Activated T-cell treated with anti-CD3 and anti-CD28 coated beads for 1 hour (primary cell): ENCODE measurements at places on chromosomes 5 and 9.
A peak's percentile ranks its signal among the peaks of the same experiment; 100 is the strongest.

DNA sequence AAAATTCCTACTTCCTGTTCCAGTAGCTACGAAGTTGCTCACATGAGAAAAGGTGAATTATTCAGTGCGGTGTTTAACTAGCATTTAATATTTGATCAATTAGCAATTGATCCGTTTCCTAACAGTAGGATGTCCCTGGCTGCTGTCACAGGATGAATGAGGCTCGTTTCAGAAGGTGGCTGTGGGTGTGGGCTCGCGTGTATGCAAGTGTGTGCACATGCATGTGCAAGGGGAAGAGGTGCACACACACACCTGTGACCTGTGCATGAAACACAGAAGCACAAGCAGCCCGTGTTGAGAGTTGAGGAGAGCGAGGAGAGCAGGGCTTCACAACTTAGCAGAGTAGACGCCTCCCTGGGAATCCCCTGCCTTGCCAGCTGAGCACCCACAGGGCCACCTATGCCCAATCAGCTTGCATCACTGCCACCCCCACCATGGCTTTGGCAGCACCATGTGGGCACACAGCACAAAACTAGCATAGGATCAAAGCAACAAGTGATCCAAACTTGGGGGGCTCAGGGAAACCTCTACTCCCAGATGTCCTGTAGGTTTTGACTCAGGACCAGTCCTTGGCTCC is 107.2 kb downstream of the C5orf15 start:
- no peak for DNase-seq

DNA sequence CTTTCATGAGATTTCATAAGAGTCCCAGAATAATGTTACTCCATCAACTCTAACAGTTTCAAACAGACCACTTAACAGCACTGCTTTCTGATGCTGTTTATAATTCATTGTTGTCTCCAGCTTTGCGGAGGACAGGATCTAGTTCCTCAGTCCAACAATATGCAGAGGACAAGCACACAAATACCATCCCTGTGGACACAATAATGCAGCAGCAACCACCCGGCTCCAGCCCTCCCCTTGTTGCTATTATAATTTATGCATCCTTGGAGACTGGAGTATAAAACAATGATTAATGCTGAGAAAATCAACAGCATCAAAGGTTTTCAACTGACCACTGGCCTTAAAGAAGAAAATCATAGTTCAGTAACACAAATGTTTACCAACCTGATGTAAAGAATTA is 108.3 kb downstream of the DENND1A start:
- DNase-seq = no peak

DNA sequence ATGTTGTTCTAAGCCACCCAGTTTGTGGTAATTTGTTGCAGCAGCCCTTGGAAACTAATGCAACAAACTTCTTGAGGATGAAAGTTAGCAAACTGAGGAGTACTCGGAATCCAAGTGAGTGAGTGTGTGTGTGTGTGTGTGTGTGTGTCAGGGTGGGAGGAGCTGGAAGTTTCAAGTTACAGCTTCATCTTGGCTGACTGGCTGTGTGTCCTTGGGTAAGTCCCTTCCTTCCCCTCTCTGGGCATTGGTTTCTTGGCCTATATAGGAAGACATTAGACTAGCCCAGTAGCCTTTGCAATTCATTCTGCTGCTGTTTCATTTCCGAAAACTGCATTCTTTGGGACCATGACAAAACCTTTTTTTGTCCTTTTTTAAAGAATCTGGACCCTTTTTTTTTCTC is 157.2 kb downstream of the MELK start:
- no peak for DNase-seq

- DNase-seq = no peak
Measured at GRCh38 chr9:114953959-114954358, 23.6 kb upstream of the TNFSF8 start.

DNA sequence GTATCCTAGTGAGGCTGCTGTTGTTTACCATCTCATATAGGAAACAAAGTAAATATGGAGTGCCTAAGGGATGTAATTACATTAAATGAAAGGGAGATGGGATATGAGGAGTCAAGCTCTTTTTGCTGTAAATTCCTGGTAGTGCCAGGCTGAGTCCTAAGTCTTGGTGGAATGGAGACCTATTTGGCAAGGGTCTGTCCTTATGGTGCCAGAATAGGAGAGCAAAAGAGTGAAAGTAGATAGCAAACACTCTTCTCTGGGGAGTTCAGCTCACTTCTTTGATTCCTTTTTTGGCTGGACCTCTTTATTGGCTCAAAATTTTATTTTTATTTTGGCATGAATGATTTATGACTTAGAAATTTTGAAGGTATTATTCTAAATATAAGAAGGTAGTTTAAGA is 380.8 kb downstream of the TMEM232 start:
- DNase-seq = no peak

GRCh38 chr9:15048772-15049171 is 138.5 kb upstream of the FREM1 start:
- DNase-seq = no peak

- peak; percentile 3 for DNase-seq
Measured at GRCh38 chr9:126327006-126327713, 531 bp downstream of the MVB12B start.

GRCh38 chr5:134349463-134349862 is 17.5 kb downstream of the CDKL3 start:
- no peak for DNase-seq

- no peak for DNase-seq
Measured at GRCh38 chr5:168184103-168184502, 107.3 kb upstream of the WWC1 start.

DNA sequence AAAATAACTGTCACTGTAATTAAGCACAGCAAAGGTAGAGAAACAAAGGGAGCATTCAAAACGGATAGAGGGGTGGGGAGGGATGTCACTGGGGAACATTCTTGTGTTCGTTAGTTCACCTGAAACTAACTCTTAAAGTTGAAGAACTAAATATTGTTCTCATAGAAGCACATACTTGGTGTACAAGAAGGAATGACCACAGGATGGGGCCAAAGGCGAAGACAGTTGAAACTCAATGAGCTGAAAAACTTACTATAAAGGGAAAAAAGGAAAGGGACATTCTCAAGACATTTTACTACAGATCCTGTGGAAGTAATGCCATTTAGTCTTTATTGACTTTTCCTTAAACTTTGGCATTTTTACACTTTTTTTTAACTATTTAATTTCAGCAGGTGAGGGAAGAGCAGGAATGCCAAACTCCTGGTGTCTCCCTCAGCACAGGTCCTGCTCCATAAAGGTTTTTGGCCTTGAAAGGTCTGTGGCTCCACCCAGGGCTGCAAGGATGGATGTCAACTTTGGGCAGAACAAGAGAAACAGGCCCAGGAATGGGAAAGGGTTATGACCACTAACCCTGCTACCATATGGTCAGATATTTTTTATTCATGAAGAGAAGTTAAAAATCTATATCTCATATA is 197.6 kb upstream of the RASA1 start:
- DNase-seq = no peak

GRCh38 chr9:111034170-111034897 is 3.9 kb downstream of the LPAR1 start:
- DNase-seq = no peak

DNA sequence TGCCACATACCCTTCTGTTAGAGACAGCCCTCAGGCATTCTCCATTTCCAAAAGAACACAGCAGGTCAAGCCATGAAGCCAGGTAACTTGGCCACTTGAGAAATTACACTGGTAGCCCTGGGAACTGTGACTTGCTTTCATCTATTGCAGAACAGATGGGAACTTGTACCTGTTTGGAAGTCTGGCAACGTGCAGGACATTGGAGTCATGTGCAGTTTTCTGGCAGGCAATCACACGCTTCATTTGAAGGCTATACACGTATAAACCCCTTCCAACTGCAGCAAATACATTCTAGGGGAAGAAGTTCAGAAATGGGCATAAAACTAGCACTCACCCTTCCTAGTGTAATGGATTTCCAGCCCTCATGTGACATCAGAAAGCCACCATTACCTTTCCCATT is 54.0 kb downstream of the WDR41 start:
- no peak for DNase-seq

GRCh38 chr5:93723005-93723404 is 18.4 kb downstream of the POU5F2 start:
- no peak for DNase-seq
